ENCODE measurements at places on chromosomes 1 and 21.

GRCh38 chr1:68448365-68448764, 1.4 kb downstream of the RPE65 start:
- DNase-seq, result no peak

- DNase-seq, result no peak
These were observed 47.5 kb upstream of the DIP2A start for GRCh38 chr21:46411236-46411635.

- no peak for DNase-seq
These were observed 4.5 kb upstream of the NCMAP start for GRCh38 chr1:24551290-24551959.

- DNase-seq, result no peak
These were observed 12.1 kb upstream of the EPHA10 start for GRCh38 chr1:37776946-37777516.

GRCh38 chr1:183956559-183957188, 80.9 kb downstream of the COLGALT2 start:
- peak; percentile 21 for DNase-seq

DNA sequence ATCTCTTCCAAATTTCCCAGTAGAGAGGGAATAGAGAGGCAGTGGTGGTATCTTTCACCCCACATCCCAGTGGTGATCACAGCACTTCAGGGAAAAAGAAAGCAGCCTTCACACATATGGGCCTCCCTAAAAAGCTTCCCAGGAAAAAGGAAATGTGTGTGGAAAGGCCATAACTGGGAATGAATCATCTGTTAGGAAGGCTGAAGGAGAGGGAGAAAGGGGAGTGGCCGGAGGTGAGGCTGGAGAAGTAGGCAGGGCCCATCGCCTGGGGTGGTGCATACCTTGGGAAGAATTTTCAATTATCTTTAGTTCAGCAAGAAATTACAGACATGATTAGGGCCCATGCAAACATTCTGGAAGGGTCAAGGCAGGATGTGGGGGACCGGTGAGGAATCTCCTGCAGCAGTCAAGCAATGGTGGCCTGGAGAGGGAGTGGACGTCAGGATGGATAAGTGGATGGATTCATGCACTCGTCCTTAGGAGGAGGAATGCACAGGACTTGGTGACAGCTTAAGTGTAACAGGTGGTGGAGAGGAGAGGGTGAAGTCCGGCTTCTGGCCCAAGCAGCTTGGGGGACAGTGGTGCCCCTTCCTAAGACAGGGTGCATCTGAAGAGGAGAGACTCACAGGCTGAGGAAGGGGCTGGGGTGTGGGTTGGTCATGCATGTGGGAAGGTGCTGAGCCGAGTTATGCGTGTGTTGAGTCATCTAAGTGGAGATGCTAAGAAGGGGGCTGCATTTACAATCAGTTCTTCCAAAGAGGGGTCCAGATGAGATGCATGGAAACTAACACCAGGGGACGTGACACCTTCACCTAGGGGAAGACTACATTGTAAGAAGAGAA, 17.9 kb downstream of the HIVEP3 start:
- DNase-seq, result no peak

DNA sequence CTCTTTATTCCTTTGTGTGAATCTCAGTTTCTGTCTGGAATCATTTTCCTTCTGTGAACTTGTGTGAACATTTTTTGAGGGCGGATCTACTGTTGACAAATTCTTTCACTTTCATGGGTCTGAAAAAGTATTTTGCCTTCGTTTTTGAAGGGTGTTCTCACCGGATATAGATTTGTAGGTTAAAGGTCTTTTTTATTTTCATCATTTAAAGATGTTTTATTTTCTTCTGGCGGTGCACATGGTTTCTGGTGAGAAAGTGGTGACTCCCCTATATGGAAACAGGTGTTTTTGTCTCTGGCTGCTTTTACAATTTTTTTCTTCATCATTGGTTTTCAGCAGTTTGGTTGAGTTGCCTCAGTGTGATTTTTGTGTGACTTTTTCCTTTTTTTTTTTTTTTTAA, 94.9 kb downstream of the DYRK1A start:
- DNase-seq, result no peak

DNA sequence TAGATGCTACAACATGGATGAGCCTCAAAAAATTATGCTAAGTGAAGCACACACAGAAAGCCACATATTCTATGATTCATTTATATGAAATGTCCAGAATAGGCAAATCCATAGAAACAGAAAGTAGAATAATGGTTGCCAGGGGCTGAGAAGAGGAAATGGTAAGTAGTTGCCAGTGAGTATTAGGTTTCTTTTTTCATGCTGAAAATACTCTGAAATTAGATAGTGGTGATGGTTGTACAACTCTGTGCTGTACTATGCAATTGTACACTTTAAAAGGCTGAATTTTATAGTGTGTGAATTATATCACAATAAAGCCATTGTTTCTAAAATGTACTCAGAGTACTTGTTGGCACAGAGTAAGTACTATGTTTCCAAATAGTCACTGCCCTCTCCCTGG, 15.5 kb upstream of the GFI1 start:
- DNase-seq, result no peak

GRCh38 chr1:230327892-230328284, 98.2 kb downstream of the PGBD5 start:
- no peak for DNase-seq

GRCh38 chr1:165240492-165240891, 116.0 kb downstream of the LMX1A start:
- no peak for DNase-seq

DNA sequence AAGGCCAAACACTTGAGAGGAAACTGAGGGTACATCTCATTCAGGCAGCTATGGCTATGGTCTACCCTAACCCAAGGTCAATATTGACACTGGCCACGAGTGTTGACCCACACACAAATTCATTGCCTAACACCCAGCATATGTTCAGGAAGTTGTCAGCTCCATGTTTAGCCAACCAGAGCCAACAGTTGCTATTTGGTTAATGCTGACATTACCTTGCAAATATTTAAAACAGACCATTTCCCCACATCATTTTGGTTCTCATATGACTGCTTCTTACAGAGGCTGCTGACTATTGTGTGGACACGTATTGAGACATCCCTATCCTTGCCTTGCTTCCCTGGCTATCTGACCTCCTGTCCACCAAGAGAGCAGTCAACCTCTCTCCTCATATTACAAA, 97.3 kb downstream of the LMX1A start:
- no peak for DNase-seq

DNA sequence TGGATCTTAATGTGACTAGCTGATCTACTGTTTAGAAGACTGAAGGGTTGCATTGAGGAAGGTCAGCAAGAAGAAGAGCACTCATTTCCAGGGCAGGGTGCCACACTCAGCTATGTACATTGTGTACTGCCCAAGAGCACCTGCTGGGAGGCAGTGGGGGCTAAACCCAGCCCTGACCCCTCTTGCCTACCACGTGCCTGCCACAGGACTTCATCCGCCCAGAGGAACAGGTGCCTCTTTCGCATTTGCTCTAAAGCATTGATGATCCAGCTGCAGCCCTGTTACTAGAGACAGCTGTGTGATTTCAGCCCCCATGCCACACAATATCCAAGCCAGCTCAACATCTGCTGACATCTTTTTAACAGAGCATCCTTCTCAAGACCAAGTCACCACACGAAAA, 341.8 kb downstream of the LMX1A start:
- no peak for DNase-seq

DNA sequence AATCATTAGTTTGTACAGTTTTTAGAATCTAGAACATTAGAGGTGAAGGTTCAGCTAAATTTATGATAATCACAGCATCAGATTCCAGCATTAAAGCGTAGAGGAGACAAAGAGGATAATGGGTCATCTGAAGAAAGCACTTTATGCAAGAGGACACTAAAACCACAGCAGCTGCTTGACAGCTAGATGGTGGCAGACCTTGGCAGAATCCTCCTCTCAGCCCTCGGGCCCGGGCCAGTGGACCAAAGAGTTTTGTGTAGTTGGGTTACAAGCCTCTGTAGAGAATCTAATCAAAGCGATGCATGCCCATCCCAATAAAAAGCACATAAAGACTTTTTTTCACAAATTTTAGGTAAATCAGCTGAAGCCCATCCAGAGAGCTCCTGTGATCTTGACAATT, 59.4 kb downstream of the AK5 start:
- DNase-seq, result no peak

- DNase-seq, result no peak
These were observed 226.5 kb downstream of the FOXD2 start for GRCh38 chr1:47664356-47664755.

- no peak for DNase-seq
These were observed 51.4 kb upstream of the C8B start for GRCh38 chr1:57017200-57017599.
